RWPE2 (cell line): ENCODE measurements at places on chromosomes 11 and 22.

- no peak overlapping the region for H3K4me3 ChIP-seq
- H3K27me3 ChIP-seq, result no peaks in the 10 kb centered on the region
- no peaks in the 10 kb centered on the region for H3K4me1 ChIP-seq
- no peak for DNase-seq
- H3K27ac ChIP-seq, result no peak overlapping the region
- no peaks in the 10 kb centered on the region for H3K36me3 ChIP-seq
Measured at GRCh38 chr11:116093481-116094270, 589.5 kb upstream of the CADM1 start.

GRCh38 chr11:108857382-108857781 is 192.5 kb downstream of the DDX10 start:
- H3K36me3 ChIP-seq, result no peaks in the 10 kb centered on the region
- no peaks in the 10 kb centered on the region for H3K27me3 ChIP-seq
- no peak overlapping the region for H3K4me3 ChIP-seq
- no peak for DNase-seq
- H3K4me1 ChIP-seq, result no peaks in the 10 kb centered on the region

GRCh38 chr22:40862537-40862936 is 624 bp upstream of the DNAJB7 start:
- DNase-seq, result no peak
- no peaks in the 10 kb centered on the region for H3K4me1 ChIP-seq
- H3K27me3 ChIP-seq, result no peaks in the 10 kb centered on the region
- H3K4me3 ChIP-seq, result no peak overlapping the region
- no peak overlapping the region for H3K27ac ChIP-seq

DNA sequence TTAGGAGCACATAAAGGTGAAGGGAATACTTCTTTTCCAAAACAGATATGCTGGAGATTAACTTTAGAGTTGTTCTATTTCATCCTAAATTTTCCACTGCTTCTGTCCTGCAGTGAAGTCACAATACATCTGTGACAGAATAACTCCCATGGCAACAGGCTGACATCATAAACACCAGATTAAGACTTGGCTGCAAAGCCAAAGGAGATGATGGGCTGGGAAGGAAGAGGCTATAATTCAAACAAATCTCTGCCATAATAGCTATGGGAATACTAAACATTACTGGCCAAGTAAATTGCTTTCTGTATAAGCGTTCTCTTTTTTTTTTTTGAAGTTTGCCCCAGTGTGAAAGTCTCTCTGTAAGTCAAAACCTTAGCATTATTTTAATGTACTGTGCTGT is 107.7 kb downstream of the CADM1 start:
- H3K27me3 ChIP-seq, result no peaks in the 10 kb centered on the region
- no peaks in the 10 kb centered on the region for H3K4me1 ChIP-seq
- DNase-seq, result no peak
- no peak overlapping the region for H3K4me3 ChIP-seq
- no peaks in the 10 kb centered on the region for H3K36me3 ChIP-seq
- H3K27ac ChIP-seq, result no peak overlapping the region

DNA sequence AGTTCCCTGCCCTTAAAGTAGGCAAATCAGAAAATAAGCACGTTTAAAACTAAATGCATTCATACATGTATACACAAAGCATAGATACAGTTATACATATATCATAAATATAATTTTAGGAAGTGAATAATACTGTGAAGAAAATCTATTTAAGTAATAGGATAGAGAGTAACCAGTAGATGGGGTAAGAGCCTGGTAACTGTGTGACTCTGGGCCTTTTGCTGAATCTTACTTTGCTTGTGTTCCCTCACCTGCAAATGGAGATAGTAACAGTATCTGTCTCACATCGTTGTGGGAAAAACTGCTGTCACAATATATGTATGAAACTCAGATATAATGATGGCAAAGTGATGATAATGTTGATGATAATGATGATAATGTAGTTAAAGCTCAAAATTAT is 29.9 kb downstream of the MS4A2 start:
- H3K4me1 ChIP-seq, result no peaks in the 10 kb centered on the region
- no peaks in the 10 kb centered on the region for H3K36me3 ChIP-seq
- H3K27me3 ChIP-seq, result no peaks in the 10 kb centered on the region
- DNase-seq, result no peak

GRCh38 chr22:44759430-44760310 is 7.3 kb downstream of the ARHGAP8 start:
- no peak for DNase-seq
- H3K27me3 ChIP-seq, result no peaks in the 10 kb centered on the region
- peaks cover 22% of the 10 kb centered on the region for H3K4me1 ChIP-seq

- no peaks in the 10 kb centered on the region for H3K4me1 ChIP-seq
- no peak overlapping the region for H3K27ac ChIP-seq
- H3K36me3 ChIP-seq, result no peaks in the 10 kb centered on the region
Measured at GRCh38 chr11:86291466-86292262, 10.4 kb upstream of the HIKESHI start.

DNA sequence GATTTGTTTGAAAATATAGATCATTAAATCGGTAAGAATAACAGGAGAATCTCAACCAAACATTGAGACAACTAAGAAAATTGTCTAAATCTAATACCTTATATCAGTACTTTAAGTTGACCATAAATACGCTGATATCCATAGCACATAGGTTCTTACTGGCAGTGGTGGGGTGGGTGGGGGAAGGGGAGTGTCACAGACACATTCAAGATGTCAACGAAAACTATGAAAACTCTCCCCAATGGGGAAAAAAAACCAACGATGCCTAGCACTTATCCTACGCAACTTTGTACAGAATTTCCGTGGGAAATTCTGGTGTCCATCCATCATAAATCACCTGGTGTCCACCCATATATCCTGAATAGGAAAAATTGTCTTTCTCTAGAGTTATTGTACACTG is 6.2 kb downstream of the GRAP2 start:
- peaks cover 9% of the 10 kb centered on the region for H3K27me3 ChIP-seq
- no peak for DNase-seq
- H3K4me1 ChIP-seq, result no peaks in the 10 kb centered on the region
- no peak overlapping the region for H3K27ac ChIP-seq
- no peak overlapping the region for H3K4me3 ChIP-seq
- no peaks in the 10 kb centered on the region for H3K36me3 ChIP-seq

DNA sequence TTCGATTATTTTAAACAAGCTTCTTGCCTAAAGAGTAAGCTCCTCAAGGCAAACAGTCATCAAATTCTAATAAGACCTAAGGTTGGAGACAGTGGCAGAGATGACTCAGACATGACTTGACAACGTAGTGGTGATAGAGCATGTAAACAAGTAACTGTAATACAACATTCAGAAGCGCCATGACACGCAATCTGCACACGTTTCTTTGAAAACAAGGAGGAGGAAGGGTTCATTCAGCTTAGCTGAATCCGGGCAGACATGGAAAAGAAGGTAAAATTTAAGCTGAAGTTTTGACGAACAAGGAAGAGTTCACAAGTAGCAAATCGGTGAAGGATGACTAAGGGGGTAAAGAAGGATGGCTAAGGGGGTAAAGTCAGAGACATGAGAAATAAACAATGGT is 152.4 kb upstream of the ZC3H12C start:
- H3K27me3 ChIP-seq, result no peaks in the 10 kb centered on the region
- H3K4me1 ChIP-seq, result no peaks in the 10 kb centered on the region
- H3K4me3 ChIP-seq, result no peak overlapping the region
- H3K36me3 ChIP-seq, result no peaks in the 10 kb centered on the region
- no peak overlapping the region for H3K27ac ChIP-seq

- no peak for DNase-seq
- H3K36me3 ChIP-seq, result no peaks in the 10 kb centered on the region
- no peaks in the 10 kb centered on the region for H3K27me3 ChIP-seq
- H3K4me1 ChIP-seq, result no peaks in the 10 kb centered on the region
- H3K27ac ChIP-seq, result no peak overlapping the region
- H3K4me3 ChIP-seq, result no peak overlapping the region
Measured at GRCh38 chr11:105429096-105429910, 180.6 kb upstream of the GRIA4 start.

DNA sequence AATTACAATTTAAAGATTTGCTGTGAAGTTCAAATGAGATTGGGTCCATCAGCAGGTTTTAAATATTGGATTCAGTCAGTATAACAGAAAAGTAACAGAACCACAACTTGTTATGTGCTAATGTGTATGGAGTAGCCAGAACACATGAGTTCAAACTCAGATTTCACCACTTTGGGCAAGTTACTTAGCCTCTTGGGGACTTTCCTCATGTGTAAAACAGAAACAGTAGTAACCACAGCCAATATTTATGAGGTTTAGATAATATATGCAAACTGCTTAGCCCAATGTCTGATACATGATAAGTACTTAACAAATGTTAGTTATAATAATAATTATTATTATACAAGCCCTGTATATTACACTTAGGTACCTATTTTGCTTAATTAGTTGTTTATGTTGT is 21.8 kb upstream of the SLC5A12 start:
- no peaks in the 10 kb centered on the region for H3K4me1 ChIP-seq
- no peaks in the 10 kb centered on the region for H3K36me3 ChIP-seq
- no peak overlapping the region for H3K27ac ChIP-seq
- no peak overlapping the region for H3K4me3 ChIP-seq
- H3K27me3 ChIP-seq, result no peaks in the 10 kb centered on the region

- H3K4me1 ChIP-seq, result peaks cover 8% of the 10 kb centered on the region
- no peaks in the 10 kb centered on the region for H3K27me3 ChIP-seq
- H3K27ac ChIP-seq, result no peak overlapping the region
- peak; percentile 46 for DNase-seq
Measured at GRCh38 chr11:69598147-69598546, 42.8 kb upstream of the CCND1 start.

GRCh38 chr22:43304831-43305590 is 38.2 kb downstream of the SCUBE1 start:
- no peaks in the 10 kb centered on the region for H3K4me1 ChIP-seq
- peaks cover 3% of the 10 kb centered on the region for H3K27me3 ChIP-seq
- no peak for DNase-seq
- H3K36me3 ChIP-seq, result no peaks in the 10 kb centered on the region

- H3K4me1 ChIP-seq, result peaks cover 32% of the 10 kb centered on the region
- no peaks in the 10 kb centered on the region for H3K36me3 ChIP-seq
- H3K4me3 ChIP-seq, result peak overlapping the region; percentile 89
- H3K27ac ChIP-seq, result peak overlapping the region; percentile 31
- H3K27me3 ChIP-seq, result no peaks in the 10 kb centered on the region
Measured at GRCh38 chr22:50473855-50474671, 772 bp downstream of the SBF1 start.

GRCh38 chr11:112161012-112161411 is 2.9 kb downstream of the IL18 start:
- peak overlapping the region; percentile 11 for H3K4me3 ChIP-seq
- H3K27me3 ChIP-seq, result no peaks in the 10 kb centered on the region

DNA sequence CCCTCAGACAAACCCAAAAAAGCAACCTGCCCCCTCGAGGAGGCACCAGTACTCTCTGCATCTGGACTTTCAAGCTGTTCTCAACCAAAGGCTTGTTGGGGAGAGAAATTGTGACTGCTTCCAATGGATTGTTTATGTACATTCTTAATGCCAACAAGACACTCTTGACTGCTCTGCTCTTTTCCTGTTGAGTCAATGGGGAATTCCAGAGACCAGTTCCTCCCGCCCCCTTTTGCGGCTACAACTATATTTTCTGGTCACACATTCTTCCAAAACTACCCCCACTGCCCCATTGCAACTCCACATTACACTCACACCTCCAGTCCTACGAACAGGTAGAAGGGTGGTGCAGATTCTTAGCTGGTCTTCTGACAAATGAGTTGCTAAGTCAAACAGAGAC is 187.0 kb downstream of the DSCAML1 start:
- no peaks in the 10 kb centered on the region for H3K36me3 ChIP-seq
- no peak overlapping the region for H3K4me3 ChIP-seq
- no peak for DNase-seq
- H3K4me1 ChIP-seq, result no peaks in the 10 kb centered on the region
- no peaks in the 10 kb centered on the region for H3K27me3 ChIP-seq
- H3K27ac ChIP-seq, result no peak overlapping the region

- H3K4me1 ChIP-seq, result peaks cover 13% of the 10 kb centered on the region
- no peak overlapping the region for H3K27ac ChIP-seq
- no peak overlapping the region for H3K4me3 ChIP-seq
- H3K27me3 ChIP-seq, result no peaks in the 10 kb centered on the region
- DNase-seq, result no peak
- peaks cover 31% of the 10 kb centered on the region for H3K36me3 ChIP-seq
Measured at GRCh38 chr11:68358416-68358815, 46.0 kb downstream of the LRP5 start.

- H3K27me3 ChIP-seq, result no peaks in the 10 kb centered on the region
- H3K4me1 ChIP-seq, result peaks cover 16% of the 10 kb centered on the region
- H3K27ac ChIP-seq, result peak overlapping the region; percentile 96
Measured at GRCh38 chr11:18393581-18394274, 635 bp upstream of the LDHA start.

- no peaks in the 10 kb centered on the region for H3K36me3 ChIP-seq
- DNase-seq, result peak; percentile 67
- H3K27me3 ChIP-seq, result no peaks in the 10 kb centered on the region
- H3K4me1 ChIP-seq, result peaks cover 5% of the 10 kb centered on the region
Measured at GRCh38 chr11:129279326-129280026, 87.4 kb upstream of the ARHGAP32 start.

GRCh38 chr11:1345737-1346513 is 36.5 kb upstream of the TOLLIP start:
- H3K4me1 ChIP-seq, result no peaks in the 10 kb centered on the region
- no peak overlapping the region for H3K4me3 ChIP-seq
- no peaks in the 10 kb centered on the region for H3K27me3 ChIP-seq
- no peaks in the 10 kb centered on the region for H3K36me3 ChIP-seq
- no peak for DNase-seq

- H3K27me3 ChIP-seq, result no peaks in the 10 kb centered on the region
- H3K4me3 ChIP-seq, result no peak overlapping the region
- peaks cover 10% of the 10 kb centered on the region for H3K36me3 ChIP-seq
Measured at GRCh38 chr11:8757047-8757446, 74.5 kb downstream of the RPL27A start.

DNA sequence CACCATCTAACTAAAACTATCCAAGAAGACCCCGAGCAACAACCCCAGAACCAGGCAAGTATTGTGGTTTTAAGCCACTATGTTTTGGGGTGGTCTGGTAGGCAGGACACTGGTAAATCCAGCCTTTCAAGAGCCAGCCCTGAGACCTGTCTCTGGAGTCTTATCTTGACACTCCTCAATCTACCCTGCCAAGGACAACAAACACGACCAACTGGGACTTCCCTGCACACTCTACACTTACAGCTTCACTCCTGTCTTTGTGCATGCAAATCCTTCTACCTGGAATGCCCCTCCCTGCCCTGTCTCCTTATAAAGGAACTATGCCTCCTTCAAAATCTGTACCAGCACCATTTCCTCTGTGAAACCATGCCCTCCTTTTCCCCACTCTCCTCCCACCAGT is 107.3 kb downstream of the RPL27A start:
- peaks cover 32% of the 10 kb centered on the region for H3K36me3 ChIP-seq
- H3K4me1 ChIP-seq, result peaks cover 21% of the 10 kb centered on the region
- H3K4me3 ChIP-seq, result no peak overlapping the region
- DNase-seq, result no peak
- no peaks in the 10 kb centered on the region for H3K27me3 ChIP-seq

DNA sequence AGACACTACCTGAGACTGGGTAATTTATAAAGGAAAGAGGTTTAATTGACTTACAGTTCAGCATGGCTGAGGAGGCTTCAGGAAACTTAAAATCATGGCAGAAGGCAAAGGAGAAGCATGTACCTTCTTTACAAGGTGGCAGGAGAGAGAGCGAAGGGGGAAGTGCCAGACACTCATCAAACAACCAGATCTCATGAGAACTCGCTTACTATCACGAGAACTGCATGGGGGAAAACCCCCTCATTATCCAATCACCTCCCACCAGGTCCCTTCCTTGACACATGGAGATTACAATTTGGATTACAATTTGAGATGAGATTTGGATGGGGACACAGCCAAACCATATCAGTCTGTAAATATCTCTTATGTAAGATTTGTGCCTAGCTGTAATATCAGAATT is 50.9 kb upstream of the ATXN10 start:
- DNase-seq, result peak; percentile 0
- no peaks in the 10 kb centered on the region; the same call in 1 of the 2 replicates for H3K36me3 ChIP-seq
- H3K27ac ChIP-seq, result no peak overlapping the region
- no peak overlapping the region for H3K4me3 ChIP-seq
- H3K27me3 ChIP-seq, result no peaks in the 10 kb centered on the region

GRCh38 chr22:28728621-28729313 is 12.9 kb downstream of the CHEK2 start:
- H3K27ac ChIP-seq, result no peak overlapping the region
- no peak overlapping the region for H3K4me3 ChIP-seq
- no peaks in the 10 kb centered on the region for H3K4me1 ChIP-seq
- no peaks in the 10 kb centered on the region for H3K27me3 ChIP-seq
